ENCODE measurements at places on chromosomes 12 and 14.
A peak's percentile ranks its signal among the peaks of the same experiment; 100 is the strongest.

DNA sequence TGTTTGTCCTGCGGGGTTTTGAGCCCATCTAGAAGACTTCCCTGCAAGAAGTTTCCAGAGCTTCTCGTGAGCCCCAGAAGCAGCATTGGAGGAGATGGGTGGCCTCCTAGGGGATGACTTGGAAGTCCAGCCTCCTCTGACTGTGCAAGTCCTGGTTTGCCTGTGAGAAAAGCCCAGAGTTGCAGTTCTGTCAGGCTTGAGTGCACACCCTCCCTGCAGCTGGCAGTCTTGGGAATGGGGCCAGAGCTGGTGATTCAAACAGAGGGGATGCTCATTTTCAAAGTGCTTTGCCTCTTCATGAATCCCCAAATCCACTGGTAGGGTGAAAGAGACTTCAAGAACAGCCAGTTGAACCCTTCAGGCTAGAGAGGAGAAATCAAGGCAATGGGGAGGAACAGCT is 3.9 kb upstream of the PPP1R1A start:
- no peak for DNase-seq

GRCh38 chr12:59142183-59142790 is 222.0 kb upstream of the LRIG3 start:
- DNase-seq: no peak

- DNase-seq: no peak
These were observed 4.1 kb upstream of the RHOJ start for GRCh38 chr14:63200035-63200740.

GRCh38 chr14:105168979-105169507 is 467 bp upstream of the JAG2 start:
- DNase-seq: peak; percentile 58

- peak; percentile 57 for DNase-seq
These were observed 24.8 kb downstream of the BICDL1 start for GRCh38 chr12:120013659-120014380.

DNA sequence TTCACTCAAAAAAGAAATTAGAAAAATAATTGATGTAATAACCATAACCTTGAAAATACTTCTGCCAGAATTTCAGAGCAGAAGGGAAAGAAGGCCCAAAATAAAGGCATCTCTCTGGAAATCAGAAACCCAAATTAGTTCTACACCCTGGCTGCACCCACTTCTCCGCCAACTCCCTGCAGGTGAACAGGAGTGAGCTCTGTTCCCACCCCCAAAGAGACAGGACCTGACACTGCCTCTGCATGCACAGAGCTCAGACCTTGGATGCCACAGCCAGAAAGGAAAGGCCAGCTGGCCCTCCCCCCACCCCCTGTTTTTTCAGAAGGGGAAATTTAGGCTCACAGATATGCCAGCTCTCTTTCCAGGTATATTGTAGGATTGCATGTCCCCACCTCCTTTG is 228.2 kb downstream of the BCL11B start:
- DNase-seq: no peak

DNA sequence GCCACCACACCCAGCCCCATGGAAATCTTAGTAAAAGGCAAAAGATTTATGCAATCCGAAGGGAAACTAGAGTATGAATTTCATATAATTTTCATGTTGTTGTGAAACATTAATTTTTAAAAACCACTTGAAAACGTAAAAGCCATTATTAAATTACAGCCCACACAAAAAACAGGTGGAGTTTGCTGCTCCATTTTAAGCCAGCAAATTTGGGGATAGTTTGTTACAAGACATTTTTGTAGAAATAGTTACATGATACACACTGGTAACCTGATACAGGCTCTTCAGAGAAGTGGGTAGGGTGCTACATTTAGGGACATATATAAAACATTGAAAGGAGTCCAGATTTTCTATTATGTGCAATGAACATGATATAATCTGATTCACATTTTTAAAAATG is 17.6 kb downstream of the GNPTAB start:
- no peak for DNase-seq

- DNase-seq: no peak
These were observed 14.1 kb downstream of the P2RX2 start for GRCh38 chr12:132632521-132633228.

- DNase-seq: no peak
These were observed 121.8 kb downstream of the BCL11B start for GRCh38 chr14:99150236-99150635.

- peak; percentile 32 for DNase-seq
These were observed 34.0 kb downstream of the TCHP start for GRCh38 chr12:109934026-109934425.

GRCh38 chr12:106753526-106753925 is 21.0 kb upstream of the RIC8B start:
- DNase-seq: peak; percentile 79

DNA sequence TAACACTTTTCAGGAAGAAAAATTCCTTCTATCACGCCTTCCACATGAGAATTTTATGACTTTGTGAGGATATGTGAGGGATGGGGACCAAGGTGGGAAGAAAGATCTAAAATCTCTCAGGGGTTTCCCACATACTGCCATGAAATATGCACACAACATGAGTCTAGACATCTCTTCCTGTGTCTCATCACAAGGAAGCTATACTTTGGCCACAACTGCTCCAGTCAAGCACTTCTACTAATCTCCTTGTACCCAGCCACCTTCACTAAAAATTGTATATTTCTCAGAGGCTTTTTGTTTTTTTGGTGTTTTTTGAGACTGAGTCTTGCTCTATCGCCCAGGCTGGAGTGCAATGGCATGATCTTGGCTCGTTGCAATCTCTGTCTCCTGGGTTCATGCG is 3.2 kb downstream of the OSBPL8 start:
- peak; percentile 22 for DNase-seq

GRCh38 chr12:121577443-121578180 is 3.2 kb downstream of the KDM2B start:
- DNase-seq: no peak

DNA sequence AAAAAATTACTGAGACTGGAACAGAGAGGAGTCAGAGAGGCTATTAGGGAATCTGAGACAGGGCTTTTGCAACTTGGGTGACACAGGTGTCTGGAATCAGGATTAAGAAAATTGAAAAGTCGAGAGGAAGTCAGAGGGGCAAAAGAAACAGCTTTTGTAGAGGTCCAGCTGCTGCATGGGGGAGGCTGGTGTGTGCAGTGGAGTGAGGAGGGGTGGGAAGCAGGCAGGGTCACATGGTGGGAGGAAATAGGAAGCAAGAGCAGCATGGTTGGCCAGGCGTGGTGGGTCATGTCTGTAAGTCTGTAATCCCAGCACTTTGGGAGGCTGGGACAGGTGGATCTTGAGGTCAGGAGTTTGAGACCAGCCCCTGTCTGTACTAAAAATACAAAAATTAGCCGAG is 69.7 kb upstream of the VRK1 start:
- no peak for DNase-seq

DNA sequence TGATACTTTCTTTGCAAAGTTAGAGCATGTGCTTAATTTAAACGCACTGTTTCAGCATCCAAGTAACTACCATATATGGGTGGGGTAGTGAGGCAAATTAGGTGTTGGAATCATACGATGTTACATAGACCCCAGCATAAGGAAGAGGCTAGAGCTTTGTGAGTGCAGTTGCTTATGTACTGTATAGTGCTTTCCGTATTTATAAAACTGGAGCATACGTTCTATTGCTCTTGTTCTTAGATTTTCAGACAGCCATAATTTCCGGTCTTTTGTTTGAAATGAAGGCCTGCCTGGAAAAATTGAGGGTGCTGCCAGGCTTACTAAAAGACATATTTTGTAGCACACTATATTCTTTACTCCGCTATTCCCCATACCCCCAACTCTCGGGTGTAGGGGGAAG is 335.7 kb downstream of the FOXG1 start:
- DNase-seq: no peak

GRCh38 chr12:108816652-108817335 is 40.6 kb downstream of the SSH1 start:
- no peak for DNase-seq

DNA sequence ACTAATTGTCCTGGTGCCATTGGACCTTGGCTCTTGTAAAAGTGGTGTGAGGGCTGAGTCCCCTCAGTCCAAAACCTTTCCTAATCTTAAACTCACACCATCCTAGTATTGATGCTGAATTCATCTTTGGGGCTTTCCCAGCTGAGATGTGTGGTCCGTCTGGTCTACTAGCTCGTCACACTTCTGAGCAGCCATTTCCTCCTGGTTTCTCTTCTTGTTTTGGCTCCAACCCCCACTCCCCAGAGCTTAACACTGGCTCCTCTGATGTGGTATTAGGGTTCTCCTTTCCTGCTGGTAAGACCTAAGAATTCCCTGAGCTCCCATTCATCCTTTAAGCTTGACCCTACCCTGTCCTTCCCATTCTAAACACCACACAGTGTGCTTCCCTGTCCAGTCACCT is 900.6 kb downstream of the VRK1 start:
- DNase-seq: peak; percentile 29

- no peak for DNase-seq
These were observed 48.8 kb upstream of the SLCO1C1 start for GRCh38 chr12:20646239-20646827.

DNA sequence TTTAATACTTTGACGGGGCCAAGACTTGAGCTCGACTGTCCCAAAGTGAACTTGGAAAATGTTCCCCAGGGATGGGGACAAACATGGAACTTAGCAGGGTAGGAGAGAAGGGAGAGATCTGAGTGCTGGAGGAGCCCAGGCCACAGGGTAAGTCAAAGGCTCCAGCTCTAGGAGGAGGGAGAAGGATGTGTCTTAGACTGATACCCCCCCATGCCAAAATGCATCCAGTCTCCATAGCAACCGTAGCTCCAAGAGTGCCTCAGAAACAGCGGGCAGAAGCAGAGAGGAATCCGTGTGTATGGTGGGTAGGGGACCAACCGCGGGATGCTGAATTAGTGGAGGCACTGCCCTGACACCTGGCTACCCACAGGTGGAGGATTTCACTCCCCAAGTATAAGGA is 845 bp upstream of the AGAP2 start:
- no peak for DNase-seq

DNA sequence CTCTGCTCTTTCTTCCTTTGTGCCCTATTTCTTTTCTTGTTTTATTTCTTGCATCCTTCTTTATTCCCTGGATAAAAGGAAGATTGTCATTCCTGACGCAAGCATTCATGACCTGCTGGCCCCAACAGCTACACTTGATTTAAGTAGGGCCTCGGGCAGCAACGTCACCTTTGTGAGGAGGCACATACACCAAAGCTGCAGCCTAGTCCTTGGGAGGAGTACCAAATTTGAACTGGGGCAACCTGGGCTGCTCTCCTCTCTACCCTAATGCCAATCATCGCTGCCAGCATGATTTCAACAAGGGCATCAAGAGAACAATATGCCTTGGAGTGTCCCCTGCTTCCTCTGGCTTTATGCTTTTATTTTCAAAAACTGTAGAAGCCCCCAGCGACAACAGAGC is 76.4 kb downstream of the C12orf50 start:
- DNase-seq: no peak

GRCh38 chr12:102396276-102396675 is 84.1 kb downstream of the IGF1 start:
- no peak for DNase-seq

DNA sequence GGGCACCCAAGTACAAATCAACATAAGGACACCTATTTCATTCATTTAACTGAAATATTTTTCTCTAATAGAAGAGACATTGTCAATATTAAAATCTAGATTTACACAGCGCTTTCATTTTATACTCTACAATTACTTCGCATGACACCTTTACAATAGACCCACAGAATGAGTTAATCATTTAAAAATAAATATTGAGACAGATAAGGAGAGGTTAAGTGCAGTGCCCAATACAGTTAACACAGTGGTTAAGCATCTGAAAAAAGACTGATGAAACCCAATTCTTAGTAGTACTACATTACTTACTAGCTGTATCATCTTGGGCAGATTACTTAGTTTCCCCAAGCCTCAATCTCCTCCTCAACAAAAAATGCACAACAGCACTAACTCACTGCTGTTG is 116.2 kb downstream of the DENND5B start:
- no peak for DNase-seq

GRCh38 chr14:61838661-61839245 is 76.5 kb downstream of the SNAPC1 start:
- no peak for DNase-seq

- no peak for DNase-seq
These were observed 18.0 kb upstream of the CRACR2A start for GRCh38 chr12:3770891-3771290.

DNA sequence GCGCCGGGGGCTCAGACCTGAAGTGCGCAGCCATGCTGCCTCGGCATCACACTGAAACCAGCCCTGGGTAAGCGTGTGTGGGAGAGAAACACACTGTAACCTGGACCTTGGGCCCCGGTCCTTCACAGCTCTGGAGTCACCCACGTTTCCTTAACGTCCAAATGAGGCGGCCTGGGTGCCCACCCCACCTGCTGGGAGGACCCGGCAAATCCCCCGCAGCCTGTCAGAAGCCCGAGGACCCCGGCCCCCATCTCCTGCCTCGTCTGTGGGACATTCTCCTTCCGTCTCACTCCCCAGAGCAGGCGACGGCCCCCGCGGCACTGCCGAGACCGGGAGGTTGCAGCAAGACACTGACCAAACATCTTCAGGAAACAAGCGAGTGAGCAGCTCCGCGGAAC is 66.5 kb upstream of the GALNT9 start:
- no peak for DNase-seq

DNA sequence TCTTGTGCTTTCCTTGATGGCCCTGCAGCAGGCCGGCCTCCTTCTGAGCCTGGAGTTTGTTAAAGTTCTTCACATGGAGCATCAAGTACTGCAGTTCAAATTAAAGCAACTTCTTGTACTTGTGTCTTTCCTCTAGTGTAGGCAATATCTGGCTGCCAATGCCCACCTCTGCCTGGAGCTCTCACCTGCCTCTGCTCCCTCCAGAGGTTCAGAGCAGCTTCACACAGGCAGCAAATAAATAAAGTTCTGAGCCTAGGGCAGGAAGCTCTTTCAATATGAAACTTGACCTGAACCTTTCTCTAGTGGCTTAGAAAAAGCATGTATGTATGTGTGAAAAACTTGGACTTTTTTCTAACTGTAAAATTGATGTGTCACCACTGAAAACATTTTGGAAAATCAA is 65.9 kb downstream of the ITPR2 start:
- DNase-seq: no peak

GRCh38 chr12:14482886-14483285 is 84.8 kb downstream of the PLBD1 start:
- no peak for DNase-seq

- DNase-seq: no peak
These were observed 71.1 kb downstream of the USP15 start for GRCh38 chr12:62331306-62331705.

Measured in CD4-positive, alpha-beta T cell treated with Interleukin-6 for 4 hours (primary cell).